Sigmoid colon (tissue), 7 donors: ENCODE measurements at places on chromosomes 7 and 10. TPM values are rescaled to one million over a fixed set of nuclear protein-coding genes. Genes with fewer than 3 reads are reported as not detected.

DNA sequence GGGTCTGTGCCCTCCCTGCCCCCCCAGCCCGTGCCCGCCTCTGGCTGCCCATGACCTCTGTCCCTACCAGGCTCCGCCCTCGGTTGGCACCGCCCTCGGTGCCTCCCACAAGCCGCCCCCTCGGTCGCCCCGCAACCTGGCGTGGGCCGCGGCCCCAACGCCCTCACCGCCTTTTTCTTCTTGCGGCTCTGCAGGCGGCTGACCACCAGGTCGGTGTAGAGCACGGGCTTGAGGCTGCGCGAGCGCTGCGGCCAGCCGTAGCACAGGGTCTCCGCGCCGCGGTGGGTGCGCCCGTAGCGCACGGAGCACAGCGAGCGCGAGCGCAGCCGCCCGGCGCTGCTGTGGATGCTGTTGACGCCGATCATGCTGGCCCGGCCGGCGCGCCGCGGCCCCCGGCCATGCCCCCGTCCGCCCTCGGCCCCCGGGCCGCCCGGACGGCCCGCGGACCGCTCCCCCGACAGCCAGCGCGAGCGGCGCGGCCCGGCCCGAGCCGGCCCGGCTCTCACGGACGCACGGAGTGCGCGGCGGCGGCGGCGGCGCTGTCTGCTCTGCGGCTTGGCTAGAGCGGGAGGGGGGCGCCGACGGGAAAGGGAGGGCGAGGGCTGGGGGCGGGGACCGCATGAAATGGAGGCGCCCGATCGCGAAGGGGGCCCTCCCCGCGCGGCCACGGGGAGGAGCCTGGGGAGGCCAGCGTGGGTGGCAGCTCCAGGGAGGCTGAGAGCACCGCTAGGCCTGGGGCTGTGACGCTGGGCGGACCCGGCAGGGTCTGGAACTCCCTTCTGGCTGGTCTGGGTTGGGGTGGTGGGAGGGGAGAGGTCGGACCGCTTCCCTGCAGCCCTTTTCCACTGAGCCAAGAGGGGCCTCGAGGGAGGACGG lies 9.6 kb downstream of the PSD start:
- DNase-seq = peak; percentile 95

- DNase-seq = peak; percentile 70
These were observed 8.8 kb downstream of the DDC start for GRCh38 chr7:50556247-50556991.

- no peak for DNase-seq
These were observed 59.3 kb upstream of the IGFBP3 start for GRCh38 chr7:45980181-45980905.

DNA sequence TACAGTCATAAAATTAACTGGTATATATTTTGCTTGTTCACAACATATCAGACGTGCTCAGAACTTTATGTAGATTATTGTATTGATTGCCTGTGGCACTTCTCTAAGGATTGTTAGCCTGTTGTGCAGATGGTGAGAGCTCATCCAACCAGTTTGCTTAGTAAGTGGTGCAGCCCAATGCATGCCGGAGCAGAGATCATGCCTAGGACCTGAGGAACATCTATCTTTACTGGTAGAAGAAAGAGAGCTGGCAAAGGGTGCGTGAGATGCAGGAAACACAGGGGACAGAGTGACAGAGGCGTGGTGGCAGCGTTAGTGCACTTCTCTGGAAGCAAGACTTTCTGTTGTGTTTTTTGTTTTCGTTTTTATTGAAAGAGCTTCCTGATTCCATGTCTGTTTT lies 35.9 kb downstream of the CCM2 start:
- no peak for DNase-seq

- no peak for DNase-seq
These were observed 18.5 kb upstream of the SRGN start for GRCh38 chr10:69069090-69070042.

MRC1 gene
- polyA plus RNA-seq = 28.0 TPM

DNA sequence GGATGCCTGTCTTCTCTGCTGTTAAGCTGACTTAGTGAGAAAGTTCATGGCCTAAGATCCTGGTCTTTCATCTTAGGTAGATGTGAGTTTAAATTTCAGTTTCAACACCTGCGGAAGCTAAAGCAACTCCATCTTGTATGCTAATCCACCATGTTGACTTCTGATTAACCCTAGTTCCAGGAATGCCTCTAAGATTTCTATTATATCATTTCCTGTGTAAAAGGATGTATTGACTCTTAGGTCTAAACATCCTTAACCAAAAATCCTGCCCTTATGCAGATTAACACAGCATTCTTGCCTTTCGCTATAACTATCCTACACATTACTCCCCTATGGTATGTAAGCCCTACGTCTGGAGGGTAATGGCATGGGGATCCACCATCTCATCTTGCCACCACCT lies 94.4 kb upstream of the CCDC6 start:
- no peak for DNase-seq

SLC29A3 gene
- 5.0 TPM for polyA plus RNA-seq

CFAP69 gene
- polyA plus RNA-seq = 1.0 TPM

DNA sequence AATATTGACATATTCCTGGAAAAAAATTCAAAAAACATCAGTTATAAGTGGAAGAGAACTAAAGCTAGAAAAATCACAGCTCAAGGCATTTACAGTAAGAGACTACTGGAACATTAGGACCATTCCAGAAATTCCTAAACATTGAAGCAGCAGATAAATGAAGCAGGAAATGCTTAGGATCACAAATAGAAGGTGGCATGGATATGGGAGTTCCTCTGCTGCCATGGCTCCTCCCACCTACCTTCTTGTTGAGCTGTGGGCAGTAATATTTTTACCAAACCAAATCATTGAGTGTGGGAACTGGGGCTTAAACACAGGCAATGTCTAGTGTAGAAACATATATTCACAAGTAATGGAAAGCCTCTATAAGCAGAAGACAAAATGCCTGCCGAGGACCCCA lies 292.8 kb downstream of the ANKRD7 start:
- DNase-seq = no peak

PNLIPRP3 gene
- not detected for polyA plus RNA-seq

- DNase-seq = no peak
These were observed 312.0 kb upstream of the GLI3 start for GRCh38 chr7:42548816-42549611.

PPP1R9A gene
- polyA plus RNA-seq = 1.8 TPM

DNA sequence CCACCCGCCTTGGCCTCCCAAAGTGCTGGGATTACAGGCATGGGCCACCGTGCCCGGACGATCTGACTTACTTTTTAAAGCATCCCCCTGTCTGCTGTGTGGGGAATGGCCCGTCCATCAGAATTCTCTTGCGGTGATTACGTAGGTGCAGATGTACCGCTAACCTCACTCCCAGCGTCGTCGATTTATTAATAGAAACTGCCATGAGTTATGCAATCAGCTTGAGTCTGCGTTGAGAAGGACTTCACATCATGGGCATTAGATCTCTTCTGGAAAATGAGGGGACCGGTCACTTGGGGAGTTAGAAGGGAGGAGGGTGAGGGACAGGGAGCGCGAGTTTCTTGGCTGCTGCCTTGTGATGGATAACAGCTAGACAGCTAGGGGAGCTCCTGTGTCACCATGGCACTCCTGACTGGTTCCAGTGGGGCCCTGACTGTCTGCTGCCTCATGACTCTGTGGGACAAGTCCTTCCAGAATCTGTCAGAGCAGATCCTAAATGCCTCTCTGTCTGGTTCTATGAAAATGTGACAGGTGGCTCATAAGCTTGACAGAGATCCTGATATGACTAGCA lies 35.2 kb downstream of the POR start:
- DNase-seq = no peak

DNAJC12 gene
- polyA plus RNA-seq = 10.5 TPM
